ENCODE measurements at places on chromosomes 1 and 21.

- DNase-seq, result peak; percentile 79
These were observed 29.6 kb downstream of the ACOT11 start for GRCh38 chr1:54577612-54578011.

DNA sequence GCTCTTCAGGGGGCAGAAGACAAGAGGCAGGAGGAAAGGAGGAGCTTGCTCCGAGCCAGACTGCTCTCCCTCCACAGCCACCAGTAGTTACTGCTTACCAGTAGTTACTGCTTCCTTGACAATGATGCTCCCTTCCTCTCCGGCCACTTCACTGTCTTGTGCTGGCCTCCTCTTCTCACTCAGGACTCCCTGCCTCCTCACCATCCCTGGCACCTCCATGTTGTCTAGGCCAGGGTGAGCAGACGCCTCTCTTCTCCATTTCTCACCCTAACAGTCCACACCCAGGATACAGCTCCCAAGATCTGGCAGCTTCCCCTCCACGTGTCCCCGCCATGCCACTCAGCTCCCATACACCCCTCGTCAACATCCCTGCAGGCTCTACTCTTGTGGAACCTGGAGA is 82.4 kb upstream of the TLR5 start:
- no peak for DNase-seq

GRCh38 chr1:201098992-201099677 is 13.1 kb downstream of the CACNA1S start:
- no peak for DNase-seq

GRCh38 chr1:69711190-69711930 is 143.6 kb downstream of the LRRC7 start:
- no peak for DNase-seq

DNA sequence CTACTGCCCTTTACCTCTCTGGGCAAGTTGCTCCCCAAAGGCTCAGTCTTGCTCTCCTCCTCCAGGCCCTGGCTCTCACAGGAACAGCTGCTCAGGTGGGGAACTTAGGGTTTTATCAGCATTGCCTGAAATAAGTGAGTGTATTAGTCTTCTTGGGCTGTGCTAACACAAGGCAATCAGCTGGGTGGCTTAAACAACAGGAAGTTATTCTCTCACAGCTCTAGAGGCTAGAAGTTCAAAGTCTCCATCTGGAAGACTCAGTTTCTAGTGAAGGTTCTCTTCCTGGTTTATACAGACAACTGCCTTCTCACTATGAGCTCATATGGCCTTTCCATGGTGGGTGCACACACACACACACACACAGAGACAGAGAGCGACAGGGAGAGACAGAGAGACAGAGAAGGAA is 2.8 kb upstream of the CD1C start:
- no peak for DNase-seq

- no peak for DNase-seq
These were observed 486.7 kb downstream of the OMA1 start for GRCh38 chr1:58059789-58060188.

DNA sequence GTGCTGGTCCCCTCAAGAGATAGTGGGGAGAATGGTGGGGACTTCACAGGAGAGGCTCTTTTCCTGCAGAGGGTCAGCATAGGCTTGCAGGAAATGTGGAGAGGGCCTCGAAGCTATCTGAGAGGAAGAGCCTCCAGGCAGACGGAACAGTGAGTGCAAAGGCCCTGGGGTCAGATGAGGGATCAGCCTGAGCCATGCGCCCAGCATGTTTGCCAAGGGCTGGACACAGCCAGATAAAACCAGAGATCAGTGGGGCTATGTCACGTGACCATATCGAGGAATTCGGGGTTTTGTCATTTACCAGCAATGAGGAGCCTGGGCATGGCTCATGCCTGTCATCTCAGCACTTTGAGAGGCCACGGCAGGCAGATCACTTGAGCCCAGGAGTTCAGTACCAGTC is 6.5 kb upstream of the UTS2 start:
- DNase-seq, result no peak
